ENCODE measurements at places on chromosomes 5 and 9. TPM values are rescaled to one million over a fixed set of nuclear protein-coding genes. Genes with fewer than 3 reads are reported as not detected.

DNA sequence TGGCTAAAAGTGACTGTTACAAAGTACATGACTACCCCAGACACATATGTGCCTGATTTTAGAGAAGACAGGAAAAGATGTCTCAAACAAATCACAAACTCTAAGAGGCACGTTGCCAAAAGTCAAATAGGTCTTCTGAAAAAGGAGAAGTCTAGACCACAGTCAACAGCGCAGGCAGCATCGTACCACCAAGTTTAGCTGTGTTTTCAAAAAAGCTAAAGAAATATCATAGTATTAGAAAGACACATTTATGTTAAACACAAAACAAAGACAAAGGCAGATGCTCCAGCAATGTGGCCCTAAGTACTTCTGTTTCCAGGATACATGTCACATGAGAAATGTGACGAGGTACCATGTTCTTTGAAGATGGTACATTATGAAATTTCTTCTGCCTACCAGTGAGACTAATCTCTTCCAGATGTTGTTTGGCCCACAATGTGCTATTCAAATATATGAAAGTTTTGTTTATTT is 43.5 kb downstream of the LPAR1 start:
- DNase-seq: no peak

- peak; percentile 69 for DNase-seq
These were observed 34.9 kb downstream of the PCDH1 start for GRCh38 chr5:141843156-141843927.

- no peak for DNase-seq
These were observed 153.4 kb downstream of the PIK3R1 start for GRCh38 chr5:68369023-68369359.

- no peak for DNase-seq
These were observed 7.9 kb upstream of the NINJ1 start for GRCh38 chr9:93141771-93142483.

The SPINK13 gene
- total RNA-seq: not detected

DNA sequence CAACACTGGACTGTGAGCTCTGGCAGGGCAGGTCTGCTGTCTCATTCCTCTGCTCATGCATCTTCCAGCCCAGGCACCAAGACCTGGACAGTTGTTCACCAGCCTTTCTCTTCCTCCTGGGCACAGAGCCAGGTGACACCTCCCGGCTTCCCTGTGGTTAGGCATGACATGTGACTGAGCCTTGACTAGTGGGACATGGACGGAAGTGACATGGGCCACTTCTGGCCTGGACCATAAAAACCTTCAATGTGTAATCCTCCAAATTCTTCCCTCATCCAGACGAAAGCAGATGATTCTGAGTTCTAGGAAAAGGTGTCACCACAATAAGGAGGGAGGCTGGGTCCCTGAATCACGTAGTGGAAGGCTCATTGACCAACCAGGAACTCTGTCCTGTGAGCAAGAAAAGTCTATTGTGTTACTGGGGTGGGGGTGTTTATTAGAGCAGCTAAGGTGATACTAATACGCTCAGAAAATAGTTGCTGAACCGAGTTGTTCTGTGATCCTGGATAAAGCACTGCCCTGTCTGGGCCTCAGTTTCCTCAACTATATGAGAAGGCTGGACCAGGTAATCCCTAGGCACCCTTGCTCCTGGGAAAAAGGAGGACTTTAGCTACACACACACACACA is 26.6 kb upstream of the CRB2 start:
- DNase-seq: no peak

The TMEM171 gene
- total RNA-seq: 1.7 TPM

GRCh38 chr5:176454724-176455394 is 6.7 kb downstream of the FAF2 start:
- DNase-seq: no peak

- DNase-seq: peak; percentile 17
These were observed 312.5 kb downstream of the ACTL7B start for GRCh38 chr9:108543251-108543778.

The ACTBL2 gene
- total RNA-seq: not detected

GRCh38 chr5:2566284-2566683 is 185.2 kb downstream of the IRX2 start:
- no peak for DNase-seq

GRCh38 chr9:72188232-72188631 is 39.0 kb downstream of the GDA start:
- peak; percentile 6 for DNase-seq

DNA sequence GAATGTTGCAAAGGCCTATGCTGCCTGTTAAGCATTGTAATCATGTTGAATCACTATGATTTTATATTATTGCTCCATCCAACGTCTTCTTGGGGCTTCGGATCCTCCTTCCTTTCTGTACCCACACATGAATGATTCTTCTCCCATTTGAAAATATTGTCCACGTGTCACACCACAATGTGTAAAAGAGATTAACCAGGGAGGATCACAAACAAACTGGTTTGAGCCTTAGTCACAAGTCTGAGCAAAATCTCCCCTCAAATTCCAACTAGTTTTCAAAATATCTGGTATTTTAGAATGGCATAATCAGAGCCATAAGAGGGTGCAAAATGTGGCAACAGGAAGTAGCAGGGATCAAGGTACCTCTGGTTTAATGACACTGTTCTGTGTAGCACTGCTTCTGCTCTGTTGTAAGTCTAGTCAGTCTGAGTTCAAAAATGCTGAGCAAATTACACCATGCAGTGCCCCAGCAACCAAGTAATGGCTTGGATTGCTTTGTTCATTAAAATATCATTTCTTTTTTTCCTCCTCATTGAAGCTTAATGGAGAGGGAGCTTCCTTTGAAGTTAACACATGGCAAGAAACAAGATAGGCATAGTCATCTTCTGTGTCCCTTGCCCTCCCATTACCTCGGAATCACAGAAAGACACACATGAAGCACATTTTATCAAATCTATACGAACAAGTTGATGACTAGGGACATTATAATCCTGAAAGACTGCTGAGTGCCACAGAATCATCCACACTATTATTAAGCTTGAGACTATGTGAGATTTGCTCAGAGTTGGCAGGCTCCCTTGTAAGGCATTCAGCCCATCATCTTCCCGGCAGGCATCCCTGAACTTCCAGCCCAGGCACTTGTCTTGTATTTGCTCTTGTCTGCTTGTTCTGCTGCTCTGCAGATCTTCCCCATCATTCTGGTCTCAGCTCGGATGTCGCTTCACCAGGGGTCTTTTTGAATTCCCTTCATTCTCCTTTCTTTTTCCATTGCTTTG is 102.0 kb upstream of the PRLR start:
- no peak for DNase-seq

DNA sequence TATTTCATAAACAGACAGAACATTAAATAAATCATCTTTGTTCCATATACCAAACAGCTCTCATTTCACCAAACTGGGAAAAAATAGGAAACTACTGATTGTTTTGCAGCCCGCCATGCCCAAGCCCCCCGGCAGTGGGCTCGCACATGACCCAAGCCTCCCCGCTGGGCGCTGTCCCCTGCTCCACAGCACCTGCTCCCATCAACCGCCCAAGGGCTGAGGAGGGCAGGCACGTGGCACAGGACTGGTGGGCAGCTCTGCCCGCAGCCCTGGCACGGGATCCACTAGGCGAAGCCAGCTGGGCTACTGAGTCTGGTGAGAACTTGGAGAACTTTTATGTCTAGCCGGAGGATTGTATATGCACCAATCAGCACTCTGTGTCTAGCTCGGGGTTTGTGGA is 554.8 kb upstream of the CCNG1 start:
- DNase-seq: no peak

DNA sequence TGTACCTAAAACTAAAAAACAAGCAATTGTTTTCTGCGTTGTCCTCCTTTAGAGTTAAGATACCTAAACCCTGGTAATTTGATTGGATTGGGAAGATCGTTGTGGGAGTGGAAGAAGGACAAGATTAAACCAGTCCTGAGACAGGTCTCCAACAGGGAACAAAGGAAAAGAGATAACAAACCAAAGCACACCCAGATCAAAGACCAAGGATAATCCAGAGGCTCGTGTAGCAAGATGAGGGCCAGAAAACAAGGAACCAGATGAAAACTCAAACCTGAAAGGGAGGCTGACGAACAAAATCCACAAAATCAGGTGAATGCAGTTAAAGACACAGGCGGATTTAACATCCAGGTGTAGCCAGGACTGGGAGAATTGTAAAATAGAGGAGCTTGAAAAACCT is 618.1 kb downstream of the SLCO4C1 start:
- peak; percentile 25 for DNase-seq

- no peak for DNase-seq
These were observed 428.6 kb upstream of the TLE4 start for GRCh38 chr9:79143211-79143610.

The SCGB3A2 gene
- 36.1 TPM for total RNA-seq

The FBP1 gene
- total RNA-seq: 2.5 TPM

The CTXN3 gene
- total RNA-seq: not detected

GRCh38 chr5:64971513-64971912 is 202.8 kb downstream of the CWC27 start:
- no peak for DNase-seq

The IER5L gene
- 0.90 TPM for total RNA-seq

DNA sequence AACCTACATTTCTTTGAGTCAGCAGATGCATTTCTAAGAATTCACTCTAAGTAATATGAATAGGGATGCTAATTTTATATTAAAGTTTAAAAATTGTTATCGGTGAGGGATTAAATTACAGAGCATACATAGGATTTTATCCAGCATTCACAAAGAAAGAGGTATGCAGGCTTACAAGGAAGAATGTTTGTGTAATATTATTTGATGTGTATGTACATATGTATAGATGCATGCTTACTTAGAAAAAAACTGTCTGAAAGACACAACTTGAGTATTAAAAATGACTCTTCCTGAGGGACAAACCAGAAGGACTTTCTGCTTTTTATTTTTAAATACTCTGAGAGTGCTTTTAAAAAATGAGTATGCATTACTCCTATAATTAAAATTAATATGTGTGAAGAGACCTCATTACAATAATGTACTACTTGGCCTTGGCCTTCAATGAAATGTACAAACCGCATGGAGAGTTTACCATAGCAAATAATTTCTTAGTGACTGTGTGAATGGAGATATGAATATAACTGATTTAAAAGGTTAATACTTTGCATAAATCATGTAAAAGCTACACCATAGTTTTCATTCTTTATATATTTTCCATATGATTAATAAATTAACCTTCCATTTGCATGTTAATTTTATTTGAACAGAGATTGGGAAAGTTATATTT is 77.0 kb downstream of the GDA start:
- no peak for DNase-seq

The PLAC8L1 gene
- not detected for total RNA-seq

The BOD1 gene
- 141 TPM for total RNA-seq

The WASHC1 gene
- 4.6 TPM for total RNA-seq

DNA sequence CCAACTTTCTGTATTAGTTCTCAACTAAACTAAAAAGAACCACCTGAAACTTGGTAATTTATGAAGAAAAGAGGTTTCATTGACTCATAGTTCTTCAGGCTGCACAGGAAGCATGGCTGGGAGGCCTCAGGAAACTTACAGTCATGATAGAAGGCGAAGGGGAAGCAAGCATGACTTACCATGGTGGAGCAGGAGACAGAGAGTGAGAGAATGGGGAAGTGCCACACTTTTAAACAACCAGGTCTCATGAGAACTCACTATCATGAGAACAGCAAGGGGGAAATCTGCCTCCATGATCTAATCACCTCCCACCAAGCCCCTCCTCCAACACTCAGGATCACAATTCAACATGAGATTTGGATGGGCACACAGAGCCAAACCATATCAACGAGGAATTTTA is 123.5 kb downstream of the DEPDC1B start:
- DNase-seq: no peak

DNA sequence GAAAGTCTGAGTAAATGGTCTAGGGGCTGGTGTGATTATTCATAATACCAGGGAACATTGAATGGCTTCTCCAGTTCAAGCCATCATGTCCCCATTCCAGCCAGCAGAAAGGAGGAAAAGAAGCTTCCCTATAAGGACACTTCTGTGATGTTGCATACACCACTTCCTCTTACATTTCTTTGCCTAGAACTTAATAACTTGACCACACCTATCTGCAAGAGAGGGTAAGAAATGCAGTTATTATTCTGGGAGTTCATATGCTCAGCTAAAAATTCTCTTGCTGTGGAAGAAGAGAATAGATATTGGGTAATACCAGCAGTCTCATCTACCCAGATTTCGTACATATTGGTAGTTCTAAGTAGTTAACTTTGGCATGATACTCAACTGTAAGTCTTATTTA is 166.1 kb downstream of the SLC28A3 start:
- DNase-seq: no peak

- no peak for DNase-seq
These were observed 3.9 kb upstream of the LPCAT1 start for GRCh38 chr5:1527533-1528205.

DNA sequence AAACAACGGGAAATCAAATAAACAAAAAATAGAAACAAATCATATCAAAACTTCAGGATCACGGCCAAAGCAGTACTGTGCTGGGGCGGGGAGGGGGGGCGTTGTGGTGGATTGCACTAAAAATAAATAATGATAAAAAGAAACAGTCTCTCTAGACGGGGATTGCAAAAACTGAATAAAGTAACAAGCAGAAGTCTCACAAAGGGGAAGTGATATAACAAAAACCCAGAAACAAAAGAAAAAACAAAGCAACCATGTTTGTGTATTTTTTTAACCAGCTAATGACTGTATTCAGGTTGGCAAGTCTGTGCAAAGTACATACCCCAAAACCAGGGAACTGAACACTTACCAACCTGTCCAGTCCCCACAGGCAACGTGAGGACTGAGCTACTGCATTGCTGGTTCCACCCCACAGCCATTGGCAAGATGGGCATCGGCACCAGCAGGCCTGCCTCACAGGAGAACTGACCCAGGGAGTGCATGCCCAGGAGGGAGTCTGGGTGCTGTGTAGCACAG is 24.1 kb downstream of the BICD2 start:
- DNase-seq: no peak

GRCh38 chr9:125271081-125271480 is 9.5 kb downstream of the GAPVD1 start:
- no peak for DNase-seq

DNA sequence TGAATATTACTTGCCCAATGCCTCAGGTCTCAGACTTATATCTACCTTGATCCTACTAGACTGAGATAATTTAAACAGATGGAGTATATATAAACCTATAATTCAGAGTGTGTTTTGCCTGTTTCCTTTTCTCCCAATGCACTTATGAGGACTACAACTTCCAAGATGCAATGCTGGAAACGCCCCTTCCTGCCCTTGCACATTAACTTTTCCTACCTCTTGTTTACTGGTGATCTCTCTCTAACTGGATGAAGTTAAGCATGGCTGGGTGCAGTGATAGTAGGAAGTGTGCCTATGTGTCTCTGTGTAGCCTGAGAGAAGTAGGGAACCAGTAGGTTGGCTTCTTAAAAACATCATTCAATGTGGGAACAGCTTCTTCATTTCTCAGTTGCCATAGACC is 115.2 kb downstream of the SVEP1 start:
- peak; percentile 66 for DNase-seq

All from GM23338 (cell line).